ENCODE measurements at places on chromosomes 5 and 9. TPM values are rescaled to one million over a fixed set of nuclear protein-coding genes. Genes with fewer than 3 reads are reported as not detected.

DNA sequence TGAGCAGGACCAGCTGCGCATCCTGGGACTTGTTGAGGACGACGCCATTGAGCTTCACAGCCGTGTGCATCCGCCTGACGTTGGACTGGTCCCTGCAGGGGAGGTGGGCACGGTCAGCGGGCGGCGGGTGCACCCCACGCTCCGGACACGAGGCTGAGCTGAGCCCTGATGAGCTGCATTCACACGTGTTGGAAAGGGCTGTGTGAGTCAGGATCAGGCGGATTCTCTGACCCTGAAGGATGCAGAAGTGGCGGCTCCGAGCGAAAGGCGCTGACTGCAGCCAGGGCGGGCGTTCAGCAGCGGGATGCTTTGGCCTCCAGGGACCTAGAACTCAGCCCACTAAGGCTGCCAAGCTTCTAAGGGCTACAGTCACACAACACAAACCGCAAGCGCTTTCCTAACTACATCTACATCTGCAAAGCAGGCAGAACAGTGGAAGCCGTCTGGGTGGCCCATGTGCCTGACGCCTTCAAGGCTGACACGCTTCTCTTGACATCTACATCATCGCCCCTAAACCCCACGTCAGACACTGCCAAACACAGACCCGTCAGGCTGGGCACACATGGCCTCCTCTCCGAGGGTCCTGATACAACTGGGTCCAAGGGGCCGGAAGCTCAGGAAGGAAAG, 44.9 kb downstream of the NKD2 start:
- H3K36me3 ChIP-seq = no peaks in the 10 kb centered on the region
- H3K4me1 ChIP-seq = no peaks in the 10 kb centered on the region
- DNase-seq = no peak
- no peak overlapping the region for H3K4me3 ChIP-seq

DNA sequence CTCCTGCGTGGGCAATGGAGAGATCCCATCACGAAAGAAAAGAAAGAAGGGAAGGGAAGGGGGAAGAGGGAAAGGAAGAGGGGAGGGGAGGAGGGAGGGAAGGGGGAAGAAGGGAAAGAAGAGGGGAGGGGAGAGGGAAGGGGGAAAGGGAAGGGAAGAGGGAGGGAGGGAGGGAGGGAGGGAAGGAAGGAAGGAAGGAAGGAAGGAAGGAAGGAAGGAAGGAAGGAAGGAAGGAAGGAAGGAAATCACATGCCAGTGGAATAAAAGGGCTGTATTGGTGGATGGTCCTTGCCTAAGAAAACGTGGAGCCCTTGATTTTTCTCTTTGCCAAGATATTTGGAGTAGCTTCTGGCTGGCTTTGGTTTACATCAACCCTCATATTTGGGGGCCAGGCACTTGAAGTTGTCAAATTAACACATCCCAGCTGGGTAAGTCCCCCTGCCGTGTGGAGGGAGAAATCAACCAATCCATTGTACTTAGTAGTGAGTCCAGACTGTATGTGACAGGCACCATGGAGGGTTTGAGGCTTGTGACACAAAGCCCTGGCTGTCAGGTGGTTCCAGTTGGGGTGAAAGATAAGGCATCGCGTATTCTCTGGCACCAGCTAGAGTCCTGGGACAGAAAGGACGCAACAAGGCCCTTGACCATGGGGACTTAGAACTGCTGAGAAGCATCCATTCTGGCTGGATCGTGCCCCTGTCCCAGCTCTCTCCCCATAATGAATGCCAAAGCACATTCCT, 23.7 kb downstream of the IDNK start:
- H3K4me1 ChIP-seq = no peaks in the 10 kb centered on the region
- H3K4me3 ChIP-seq = no peak overlapping the region
- no peak overlapping the region for H3K27ac ChIP-seq
- DNase-seq = no peak
- no peaks in the 10 kb centered on the region for H3K27me3 ChIP-seq

- DNase-seq = no peak
- no peak overlapping the region for H3K27ac ChIP-seq
- no peak overlapping the region for H3K4me3 ChIP-seq
- no peaks in the 10 kb centered on the region for H3K36me3 ChIP-seq
- peaks cover 21% of the 10 kb centered on the region for H3K4me1 ChIP-seq
Observed at GRCh38 chr9:35906923-35907699, 1.1 kb downstream of the HRCT1 start.

Gene FOXD4L5
- 0.18 TPM for total RNA-seq

All from activated CD8-positive, alpha-beta memory T cell treated with anti-CD3 and anti-CD28 coated beads, Interleukin-2, amount 10 ng/mL, durations not matched to agents 7 days and 5 days (primary cell).